ENCODE measurements at places on chromosomes 13 and 19.

DNA sequence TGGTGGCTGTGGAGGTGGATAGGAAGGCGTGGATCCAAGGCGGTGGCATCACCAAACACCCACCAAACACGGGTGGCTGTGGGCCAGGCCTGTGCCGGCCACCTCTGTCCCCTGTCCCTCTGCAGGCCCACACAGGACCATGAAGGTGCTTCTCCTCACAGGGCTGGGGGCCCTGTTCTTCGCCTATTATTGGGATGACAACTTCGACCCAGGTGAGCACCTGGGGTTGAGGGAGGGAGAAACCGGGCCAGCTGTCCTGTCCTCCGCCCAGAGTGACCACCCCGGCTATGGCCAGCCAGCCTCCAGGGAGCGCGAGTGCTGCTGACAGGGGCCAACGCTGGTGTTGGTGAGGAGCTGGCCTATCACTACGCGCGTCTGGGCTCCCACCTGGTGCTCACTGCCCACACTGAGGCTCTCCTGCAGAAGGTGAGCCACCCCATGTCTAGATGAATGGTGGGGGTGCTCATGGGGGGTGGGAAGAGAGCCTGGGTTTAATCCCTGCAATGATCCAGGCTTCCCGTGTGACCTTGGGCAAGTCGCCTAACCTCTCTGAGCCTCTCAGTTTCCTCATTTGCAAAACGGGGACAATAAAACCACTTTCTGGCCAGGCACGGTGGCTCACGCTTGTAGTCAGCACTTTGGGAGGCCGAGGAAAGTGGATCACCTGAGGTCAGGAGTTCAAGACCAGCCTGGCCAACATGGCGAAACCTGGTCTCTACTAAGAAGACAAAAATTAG, 4.0 kb downstream of the HSD11B1L start:
- DNase-seq, result no peak

GRCh38 chr19:55015126-55015525, 22.9 kb downstream of the GP6 start:
- no peak for DNase-seq

GRCh38 chr13:27806744-27807387, 14.6 kb downstream of the GSX1 start:
- no peak for DNase-seq

DNA sequence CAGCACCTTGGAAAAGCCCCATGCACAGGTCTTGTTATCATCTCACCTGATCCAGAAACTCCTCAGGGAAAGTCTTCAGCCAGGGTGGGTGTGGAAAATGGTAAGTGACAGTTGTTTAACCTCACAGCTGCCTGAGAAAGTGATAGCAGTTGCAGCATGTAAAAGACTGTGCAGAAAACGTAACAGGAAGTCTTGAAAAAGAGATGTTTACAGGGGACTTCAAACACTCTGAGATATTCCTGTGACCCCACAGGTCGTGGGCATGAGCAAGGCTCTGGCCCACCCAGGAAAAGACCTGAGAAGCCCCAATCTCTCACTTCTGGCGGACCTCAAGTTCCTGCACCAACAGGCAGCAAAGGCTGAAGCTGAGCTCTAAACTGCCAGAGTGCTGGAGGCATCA, 826.9 kb downstream of the UQCRFS1 start:
- DNase-seq, result no peak

GRCh38 chr13:75324413-75324940, 157.5 kb downstream of the TBC1D4 start:
- DNase-seq, result no peak

GRCh38 chr13:110546378-110546777, 15.1 kb downstream of the RAB20 start:
- no peak for DNase-seq

DNA sequence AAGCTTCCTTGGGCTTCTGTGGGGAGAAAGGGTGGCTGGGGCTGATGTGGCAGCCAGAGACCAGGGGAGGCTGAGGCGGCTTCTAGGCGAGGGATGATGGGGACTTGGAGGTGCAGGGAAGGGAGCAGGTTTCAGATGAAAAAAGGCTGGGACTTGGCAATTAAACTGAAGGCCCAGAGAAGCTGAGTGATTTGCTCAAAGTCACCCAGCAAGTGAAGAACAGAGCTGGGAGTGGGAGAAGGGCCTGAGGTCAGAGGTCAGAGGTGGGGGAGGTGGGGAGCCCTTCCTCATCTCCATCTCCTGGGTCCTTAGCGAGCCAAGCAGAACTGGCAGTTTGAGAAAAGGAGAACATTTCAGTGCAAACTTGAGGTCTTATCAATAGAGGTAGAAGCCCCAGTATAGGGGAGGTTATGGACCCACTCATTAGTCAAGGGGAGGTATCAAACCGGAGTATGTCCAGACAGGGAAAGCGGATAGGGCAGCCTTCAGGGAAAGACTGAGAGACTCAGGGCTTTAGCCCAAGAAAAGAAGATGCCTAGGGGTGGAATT, 49.6 kb upstream of the NFIC start:
- DNase-seq, result no peak
